Cortex of kidney (tissue), 1 donor: ENCODE measurements at places on chromosomes 3 and 15.

GRCh38 chr15:57596978-57597377, 5.3 kb downstream of the MYZAP start:
- no peak for DNase-seq

- no peak for DNase-seq
Measured at GRCh38 chr15:56484287-56484686, 19.4 kb upstream of the MNS1 start.

GRCh38 chr3:182711261-182711683, 82.0 kb upstream of the ATP11B start:
- DNase-seq, result no peak

DNA sequence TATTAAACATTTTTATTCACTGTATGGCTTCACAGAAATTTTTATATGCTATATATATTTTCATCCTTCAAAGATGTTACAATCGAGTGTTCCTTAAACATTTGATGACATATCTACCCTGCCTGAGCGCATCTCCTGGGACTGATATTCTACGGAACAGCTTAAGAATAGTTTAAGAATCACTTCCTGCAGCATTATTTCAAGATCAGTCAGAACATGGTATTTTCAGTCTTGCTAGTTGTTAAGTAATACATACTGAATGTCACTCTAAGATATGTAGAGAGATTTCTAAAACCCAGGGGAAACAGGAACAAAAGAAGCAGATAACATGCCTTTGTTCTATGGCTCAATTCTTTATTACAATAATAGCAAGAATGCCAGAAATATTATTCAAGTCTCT, 8.7 kb downstream of the COL8A1 start:
- no peak for DNase-seq

DNA sequence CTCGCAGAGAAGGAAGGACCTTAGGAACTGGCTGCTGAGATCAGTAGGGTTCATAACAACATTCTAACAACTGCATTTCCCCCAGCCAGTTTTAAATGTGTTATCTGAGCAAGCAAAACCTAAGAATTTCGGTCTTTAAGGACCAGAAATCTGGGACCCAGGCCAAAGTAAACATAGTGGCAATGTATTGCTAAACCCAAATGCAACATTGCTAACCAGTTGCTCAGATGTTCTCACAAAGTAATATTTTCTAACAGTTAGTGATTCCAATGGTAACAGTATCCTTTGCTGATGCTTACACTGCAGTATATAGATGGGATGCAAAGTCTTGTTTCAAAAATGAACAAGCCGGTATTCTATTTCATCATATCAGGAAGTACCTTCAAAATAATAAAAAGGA, 254.3 kb downstream of the RYR3 start:
- no peak for DNase-seq

DNA sequence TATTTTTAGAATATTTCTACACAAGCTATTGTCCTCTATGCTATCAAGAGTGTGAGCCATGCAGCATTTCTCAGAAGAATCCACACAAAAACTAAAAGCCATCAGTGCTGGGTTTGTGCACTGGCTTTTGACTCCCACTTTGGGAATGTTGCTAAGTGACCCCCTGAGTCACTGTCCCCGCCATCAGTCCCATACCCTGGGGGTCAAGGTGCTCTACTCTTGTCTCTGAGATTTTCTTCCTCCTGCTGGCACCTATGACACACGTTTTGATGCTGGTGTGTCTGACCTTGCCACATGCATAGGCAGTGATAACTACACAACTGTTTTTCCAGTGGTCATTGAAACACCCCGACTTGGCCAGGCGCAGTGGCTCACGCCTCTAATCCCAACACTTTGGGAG, 19.8 kb downstream of the CMTM7 start:
- no peak for DNase-seq

DNA sequence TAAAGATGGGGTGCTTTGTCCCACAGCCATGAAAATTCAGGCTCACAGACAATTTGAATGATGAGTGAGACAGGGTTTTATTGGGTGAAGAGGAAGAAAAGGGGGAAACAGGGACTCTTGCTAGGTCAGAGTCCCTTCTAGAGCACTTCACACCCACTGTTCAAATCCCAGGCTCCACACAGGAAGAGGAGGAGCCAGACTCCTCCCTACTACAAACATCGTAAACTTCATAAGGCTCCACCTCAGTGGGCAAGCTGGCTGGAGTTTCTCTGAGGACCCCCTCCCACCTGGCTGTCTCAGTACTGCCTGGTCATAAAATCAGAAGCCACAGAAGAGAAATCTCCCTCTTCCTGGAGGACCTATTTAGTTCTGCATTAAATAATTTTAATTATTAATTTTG, 80.3 kb upstream of the KCNMB2 start:
- no peak for DNase-seq

- no peak for DNase-seq
Measured at GRCh38 chr3:47250309-47251060, 32.1 kb downstream of the KIF9 start.

DNA sequence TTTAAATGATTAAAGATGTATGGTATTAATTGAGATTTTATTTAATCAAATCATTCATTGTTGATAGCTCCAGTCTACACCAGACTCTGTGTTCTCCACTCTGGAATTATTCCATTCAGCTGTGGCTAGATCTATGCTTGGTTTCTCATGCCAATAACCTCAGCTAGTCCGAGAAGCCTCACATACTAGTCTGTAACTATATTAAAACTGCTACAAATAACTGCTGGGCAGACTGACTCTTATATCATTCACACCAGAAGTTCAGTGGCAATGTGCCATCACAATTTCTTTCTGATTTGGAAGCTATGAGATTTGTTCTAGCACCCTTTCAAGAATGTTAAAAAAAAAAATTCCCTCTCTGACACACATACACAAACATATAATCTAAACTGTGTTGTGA, 947.3 kb downstream of the ROBO1 start:
- DNase-seq, result no peak
